ENCODE measurements at places on chromosomes 7 and 10.

- no peak for DNase-seq
Measured at GRCh38 chr7:281637-282036, 8.3 kb upstream of the FOXL3 start.

DNA sequence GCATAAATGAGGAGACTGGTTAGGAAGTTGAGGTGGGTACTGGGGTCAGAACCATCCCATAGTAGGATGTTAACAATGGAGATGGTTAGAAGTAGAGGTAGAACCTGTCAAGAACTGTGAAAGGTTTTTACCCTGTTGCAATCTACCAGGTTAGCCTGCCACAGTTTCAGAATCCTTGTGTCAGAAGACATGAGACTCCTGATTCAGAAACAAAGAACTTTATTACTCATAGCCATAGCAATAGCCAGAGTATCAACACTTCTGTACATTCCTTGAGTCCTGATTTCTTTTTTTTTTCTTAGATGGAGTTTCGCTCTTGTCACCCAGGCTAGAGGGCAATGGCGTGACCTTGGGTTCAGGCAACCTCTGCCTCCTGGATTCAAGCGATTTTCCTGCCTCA, 200.9 kb downstream of the GRM3 start:
- DNase-seq: no peak

- DNase-seq: no peak
Measured at GRCh38 chr10:110649347-110650264, 5.5 kb downstream of the RBM20 start.

DNA sequence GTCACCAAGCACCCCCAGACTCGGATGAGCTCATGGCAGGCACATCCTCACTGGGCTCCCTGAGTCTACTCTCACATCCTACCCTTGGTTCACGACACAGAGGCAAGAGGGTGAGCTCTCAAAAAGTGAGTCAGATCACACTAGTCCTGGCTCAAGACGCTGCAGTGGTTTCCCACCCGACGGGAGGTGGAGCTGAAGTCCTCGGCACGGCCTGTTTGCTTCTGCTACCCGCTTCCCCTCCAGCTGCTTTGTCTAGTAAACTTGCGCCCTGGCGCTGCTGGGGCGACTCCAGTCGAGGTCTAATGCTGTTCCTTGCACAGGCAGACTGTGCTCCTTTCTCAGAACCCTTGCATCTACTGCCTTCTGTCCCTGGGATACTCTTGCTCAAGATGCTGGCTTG, 13.5 kb upstream of the SFMBT2 start:
- no peak for DNase-seq

- no peak for DNase-seq
Measured at GRCh38 chr10:33238643-33239042, 95.8 kb downstream of the NRP1 start.

GRCh38 chr7:32039000-32039756, 31.0 kb downstream of the PDE1C start:
- no peak for DNase-seq

DNA sequence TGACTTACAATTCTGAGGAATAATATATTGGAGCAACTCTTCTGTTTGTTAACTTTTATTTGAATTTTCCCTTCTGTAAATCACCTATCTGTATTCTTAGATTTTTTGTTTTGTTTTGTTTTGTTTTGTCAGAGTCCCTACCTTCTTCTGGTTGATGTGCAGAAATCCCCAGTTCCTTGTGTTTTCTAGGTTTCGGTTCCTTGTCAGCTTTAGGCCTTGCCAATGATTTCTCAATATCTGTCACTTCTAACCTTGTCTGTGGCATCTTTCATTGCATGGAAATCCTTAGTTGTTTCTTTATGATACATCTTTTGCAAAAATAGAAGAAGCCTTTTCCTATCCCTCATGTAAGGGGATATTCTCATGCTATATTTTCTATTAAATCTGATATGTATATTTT, 21.7 kb upstream of the ST8SIA6 start:
- no peak for DNase-seq

GRCh38 chr10:118970770-118971169, 58.7 kb upstream of the NANOS1 start:
- no peak for DNase-seq

GRCh38 chr7:74293577-74293908, 4.3 kb downstream of the CLIP2 start:
- DNase-seq: no peak

- DNase-seq: no peak
Measured at GRCh38 chr7:37446371-37446770, 2.3 kb downstream of the ELMO1 start.

- DNase-seq: peak; percentile 60
Measured at GRCh38 chr7:129949292-129950133, 3.2 kb downstream of the UBE2H start.

- no peak for DNase-seq
Measured at GRCh38 chr10:106226828-106227227, 937.7 kb downstream of the SORCS1 start.

- peak; percentile 82 for DNase-seq
Measured at GRCh38 chr7:31134246-31135188, 82.4 kb downstream of the ADCYAP1R1 start.

DNA sequence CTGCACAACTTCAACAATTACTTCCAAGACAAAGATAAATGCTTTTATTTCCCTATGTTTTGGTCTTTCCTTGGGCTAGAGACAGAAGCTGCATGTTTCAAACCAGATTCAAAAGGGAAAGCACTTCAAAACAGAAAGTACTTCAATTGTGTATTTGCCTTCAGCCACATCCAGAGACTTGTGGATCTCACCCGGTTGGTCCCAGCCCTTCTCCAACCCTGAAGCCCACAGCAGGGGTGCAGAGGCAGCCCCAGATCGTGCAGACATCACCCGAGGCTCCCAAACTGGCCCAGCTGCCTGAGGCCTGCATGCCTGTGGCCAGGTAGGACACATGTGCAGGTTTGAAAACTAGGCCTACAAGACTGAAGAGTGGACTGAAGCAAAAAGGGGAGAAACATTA, 80.8 kb downstream of the ALOX5 start:
- DNase-seq: no peak

- DNase-seq: no peak
Measured at GRCh38 chr7:18792871-18793595, 297.5 kb downstream of the HDAC9 start.

- no peak for DNase-seq
Measured at GRCh38 chr7:157876469-157877285, 539.9 kb downstream of the DNAJB6 start.

DNA sequence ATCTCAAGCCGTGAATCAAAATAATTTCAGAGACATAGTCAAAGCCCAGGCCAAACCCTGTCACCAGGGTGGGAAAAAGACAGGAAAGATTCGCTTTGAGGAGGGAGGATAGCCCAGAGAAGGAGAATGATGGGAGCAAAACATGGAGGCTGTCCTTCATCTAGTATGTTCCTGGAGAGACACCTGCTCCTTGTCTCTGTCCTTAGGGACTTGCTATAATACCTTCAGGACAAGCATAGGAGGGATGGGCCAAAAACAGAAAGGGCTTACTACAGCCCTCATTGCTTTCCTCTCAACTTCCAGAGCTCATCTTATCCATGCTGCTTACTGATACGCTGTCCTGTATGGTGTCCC, 593.7 kb downstream of the LRMDA start:
- DNase-seq: no peak

- no peak for DNase-seq
Measured at GRCh38 chr10:55474258-55474657, 673.2 kb upstream of the PCDH15 start.

DNA sequence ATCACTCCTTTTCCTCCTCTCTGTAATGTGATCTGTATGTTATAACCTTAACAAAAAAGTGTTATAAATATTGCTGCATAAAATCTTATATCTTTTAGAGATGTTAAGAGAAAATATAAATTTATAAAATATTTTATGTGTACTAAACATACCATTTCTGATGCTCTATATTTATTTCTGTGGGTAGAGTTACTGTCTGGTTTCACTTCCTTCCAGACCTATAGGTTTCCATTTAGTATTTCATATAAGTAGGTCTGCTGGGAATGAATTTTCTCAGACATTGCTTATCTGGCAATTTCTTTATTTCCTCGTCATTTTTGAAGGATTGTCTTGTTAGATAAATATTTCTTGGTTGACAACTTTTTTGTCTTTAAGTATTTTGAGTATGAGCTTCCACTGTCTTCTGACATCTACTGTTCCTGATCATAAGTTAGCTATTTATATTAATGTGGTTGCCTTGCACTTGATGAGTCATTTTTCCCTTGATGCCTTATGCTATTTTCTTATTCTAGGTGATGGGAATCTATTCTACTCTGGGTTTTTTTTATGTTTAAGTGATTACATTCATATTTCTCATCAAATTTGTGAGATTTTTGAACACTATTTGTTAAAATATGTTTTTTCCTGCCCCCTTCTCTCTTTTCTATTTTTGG, 11.2 kb upstream of the THSD7A start:
- DNase-seq: no peak

DNA sequence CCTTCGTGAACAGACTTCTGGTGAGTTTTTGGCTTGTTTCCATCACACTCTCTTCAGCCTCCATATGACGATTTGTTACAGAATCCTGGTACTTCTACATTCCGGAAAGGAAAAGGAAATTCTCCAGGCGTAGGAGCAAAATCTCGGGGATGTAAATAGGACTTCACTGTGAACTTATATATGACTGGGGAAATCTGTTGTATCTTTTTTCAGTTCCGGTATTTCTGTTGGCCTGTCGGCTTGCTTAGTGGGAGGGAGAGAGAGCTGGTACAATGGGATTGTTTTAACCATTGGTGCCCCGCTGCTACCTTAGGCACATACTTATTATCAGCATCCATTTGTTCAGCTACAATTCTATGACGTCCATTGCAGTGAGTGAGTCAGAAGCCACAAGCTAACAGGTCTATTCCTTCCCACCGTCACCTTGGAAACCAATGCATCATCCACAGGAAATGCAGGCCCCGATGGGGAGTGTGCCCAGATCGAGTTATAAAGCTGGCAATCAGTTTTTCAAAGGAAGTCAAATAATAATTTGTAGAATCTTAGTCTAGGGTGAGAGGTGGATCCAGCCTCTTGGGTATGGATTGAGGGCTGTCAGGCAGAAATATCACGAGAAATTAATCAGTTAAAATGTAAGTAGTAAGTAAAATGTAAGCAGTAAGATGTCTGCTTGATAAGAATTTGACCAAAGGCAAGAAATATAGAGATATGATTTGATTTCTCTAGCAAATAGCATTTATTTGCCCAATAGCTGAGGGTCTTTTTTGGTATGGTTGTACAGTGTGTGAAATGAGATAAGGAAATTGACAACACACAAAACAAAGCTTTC, 92.0 kb upstream of the MKLN1 start:
- no peak for DNase-seq

DNA sequence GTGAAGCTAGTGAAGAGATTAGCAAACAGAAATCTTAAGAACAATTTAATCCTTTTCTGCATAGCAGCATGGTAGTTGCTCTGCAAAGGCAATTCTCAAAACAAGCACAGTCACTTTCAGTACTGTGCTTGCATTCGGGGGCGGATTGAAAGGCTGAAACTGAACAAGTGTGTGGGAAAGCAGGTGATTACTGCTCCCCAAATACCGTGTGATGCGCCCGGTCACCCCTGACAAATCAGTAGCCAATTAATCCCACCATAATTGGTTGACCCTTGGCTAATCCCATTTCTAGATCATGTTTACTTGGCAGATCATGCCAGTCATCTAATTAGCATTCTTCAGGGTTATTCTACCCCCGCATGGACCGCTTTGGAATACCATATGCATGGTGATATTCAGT, 76.5 kb upstream of the ADRB1 start:
- no peak for DNase-seq
